ENCODE measurements at places on chromosomes 11 and 22. TPM values are rescaled to one million over a fixed set of nuclear protein-coding genes. Genes with fewer than 3 reads are reported as not detected.

OR5A1 gene
- 0.07 TPM for total RNA-seq

COA4 gene
- total RNA-seq = 207 TPM

MMP13 gene
- not detected for total RNA-seq

DNAJB7 gene
- total RNA-seq = not detected

C1QTNF5 gene
- total RNA-seq = not detected

C1QTNF4 gene
- not detected for total RNA-seq

HEPHL1 gene
- total RNA-seq = not detected

PKP3 gene
- total RNA-seq = 0.76 TPM

GLYATL1 gene
- not detected for total RNA-seq

APOA5 gene
- not detected for total RNA-seq

MRGPRX4 gene
- not detected for total RNA-seq

KCNJ4 gene
- total RNA-seq = not detected

CCDC15 gene
- 2.3 TPM for total RNA-seq

DGCR2 gene
- 31.1 TPM for total RNA-seq

TENM4 gene
- 0.87 TPM for total RNA-seq

DNAJB13 gene
- total RNA-seq = 0.22 TPM

GLYAT gene
- total RNA-seq = not detected

HPS4 gene
- total RNA-seq = 46.1 TPM

PICALM gene
- total RNA-seq = 231 TPM

MSANTD4 gene
- 62.8 TPM for total RNA-seq

CHCHD10 gene
- 220 TPM for total RNA-seq

PHLDA2 gene
- total RNA-seq = not detected

ABCG4 gene
- total RNA-seq = not detected

RNF215 gene
- 16.9 TPM for total RNA-seq
